ENCODE measurements at places on chromosomes 2 and 18.

- no peak for DNase-seq
Observed at GRCh38 chr18:48060346-48060745, 129.9 kb upstream of the SMAD2 start.

- no peak for DNase-seq
Observed at GRCh38 chr18:3119401-3120341, 100.1 kb downstream of the MYOM1 start.

DNA sequence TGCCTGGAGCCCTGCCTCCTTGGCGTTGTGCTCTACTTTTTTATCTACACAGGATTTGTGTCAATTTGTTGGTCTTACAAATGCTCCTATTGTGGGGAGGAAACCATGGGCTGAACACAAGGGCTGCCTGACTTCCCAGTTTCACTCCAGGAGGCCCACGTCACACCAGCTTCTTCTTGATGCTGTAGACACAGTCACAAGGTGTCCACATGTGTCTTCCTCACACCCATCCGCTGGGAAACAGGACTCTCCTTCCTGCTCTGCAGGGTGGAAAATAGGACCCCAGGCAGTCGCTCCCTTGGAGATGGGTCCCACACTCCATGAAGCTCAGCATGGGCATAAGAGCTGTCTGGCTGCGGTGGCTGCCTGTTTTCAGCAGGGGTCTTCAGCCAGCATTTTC, 468.2 kb downstream of the EPHA4 start:
- no peak for DNase-seq

DNA sequence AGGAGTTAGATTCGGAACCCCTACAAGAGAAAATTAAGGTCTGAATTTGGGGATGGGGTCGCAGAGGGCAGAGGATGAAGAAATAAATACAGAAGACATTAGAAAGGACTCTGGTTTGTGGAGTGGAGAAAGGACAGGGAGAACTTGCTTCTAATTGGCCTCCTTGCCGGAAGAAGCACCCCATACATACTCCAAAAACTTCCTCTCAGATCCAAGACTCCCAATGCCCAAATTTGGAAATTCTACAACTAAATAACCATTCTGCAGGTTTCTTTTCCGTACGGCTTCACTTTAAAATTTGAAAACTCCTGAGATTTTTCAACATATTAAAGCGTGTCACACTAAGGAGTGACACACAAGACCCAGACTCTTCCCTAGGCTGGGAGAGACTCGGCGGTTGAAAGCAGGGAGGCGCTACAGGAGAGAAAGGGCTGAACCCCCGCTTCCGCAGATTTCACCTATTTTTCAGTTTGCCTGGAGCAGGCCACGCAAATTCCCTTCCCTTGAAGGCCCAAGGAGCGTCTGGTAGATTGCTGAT, 478 bp downstream of the CLHC1 start:
- no peak for DNase-seq

DNA sequence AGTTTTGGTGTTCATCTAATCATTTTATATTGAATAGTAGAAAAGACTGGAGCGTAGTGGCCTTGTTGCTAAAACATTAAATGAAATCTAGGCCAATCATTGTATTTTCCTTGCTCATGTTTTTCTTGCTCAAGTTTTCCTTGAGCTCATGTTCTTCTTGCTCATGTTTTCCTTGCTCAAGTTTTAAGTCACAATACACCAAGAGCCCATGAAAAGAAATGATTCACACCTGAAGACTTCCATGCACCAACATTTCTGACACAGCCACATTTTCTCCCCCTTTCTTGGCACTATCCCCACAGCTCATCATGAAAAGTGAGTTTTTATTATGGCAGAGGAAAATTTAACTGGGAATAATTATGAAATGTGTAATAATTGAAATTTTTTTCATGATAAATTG, 92.0 kb downstream of the LRP1B start:
- no peak for DNase-seq

DNA sequence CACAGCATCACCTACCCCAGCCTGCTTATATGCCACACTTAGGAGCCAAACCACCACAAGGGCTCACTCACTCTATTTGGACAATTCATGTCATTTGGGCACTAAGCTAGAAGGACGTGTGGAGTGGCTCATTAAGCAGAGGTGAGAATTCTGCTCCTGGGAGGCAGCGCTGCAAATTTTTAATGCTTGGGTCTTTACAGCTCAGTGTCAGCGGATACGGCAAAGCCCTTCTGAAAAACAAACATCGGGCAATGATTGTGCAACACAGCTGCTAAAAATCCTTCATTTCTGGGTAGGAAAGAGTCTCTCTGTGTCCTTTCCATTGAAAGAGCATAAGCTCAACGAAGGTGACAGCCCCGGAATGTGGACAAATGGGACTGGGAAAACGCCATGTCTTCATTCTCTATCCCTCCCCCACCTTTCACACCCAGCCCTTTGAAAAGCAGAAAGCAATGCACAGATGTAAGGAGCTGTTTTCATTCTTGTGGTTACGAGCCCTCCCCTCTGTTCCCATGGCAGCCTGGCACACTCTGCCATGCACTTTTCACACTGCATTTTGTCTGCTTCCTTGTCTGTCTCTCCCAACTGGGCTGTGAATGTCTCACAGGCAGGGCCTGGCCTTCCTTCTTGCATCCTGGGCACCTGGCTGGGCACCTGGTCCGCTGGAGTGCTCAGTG, 16.0 kb downstream of the TMEM177 start:
- no peak for DNase-seq

GRCh38 chr2:239459056-239459455, 58.2 kb upstream of the HDAC4 start:
- DNase-seq, result no peak

DNA sequence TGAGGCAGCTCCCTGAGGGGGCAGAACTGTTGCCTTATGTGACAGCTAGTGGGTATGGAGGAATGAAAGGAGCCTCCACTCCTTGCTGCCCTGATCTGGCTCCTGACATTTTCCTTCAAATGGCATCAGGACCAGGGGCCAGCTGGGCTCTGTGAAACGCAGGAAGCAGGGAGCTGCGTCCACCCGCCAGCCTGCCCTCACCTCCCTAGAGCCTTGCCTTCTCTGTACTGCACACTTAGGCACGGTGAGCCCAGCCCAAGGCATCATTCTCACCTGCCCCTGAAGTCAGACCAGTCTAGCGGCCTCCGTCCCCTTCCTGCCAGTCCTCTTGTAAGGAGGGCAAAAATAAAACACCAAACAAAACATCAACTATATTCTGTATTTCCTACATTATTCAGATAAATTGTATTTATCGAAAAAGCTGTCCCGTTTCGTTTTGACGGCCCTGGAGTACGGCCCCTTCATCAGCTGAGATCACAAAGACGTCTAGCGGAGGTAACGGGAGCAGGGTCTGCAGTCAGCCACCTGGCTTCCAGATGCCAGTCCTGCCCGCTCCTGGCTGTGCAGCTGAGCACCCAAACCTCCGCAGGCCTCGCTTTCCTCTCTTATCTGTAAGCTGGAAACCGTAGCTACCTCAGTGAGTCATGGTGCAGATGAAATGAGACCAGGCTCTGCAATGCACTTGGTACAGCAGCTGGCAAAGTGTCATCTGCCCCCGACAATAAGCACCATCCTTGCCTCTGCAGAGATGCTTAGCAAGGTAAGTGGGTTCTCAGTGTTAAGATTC, 6.9 kb upstream of the CTDP1 start:
- no peak for DNase-seq
